ENCODE measurements at places on chromosomes 12 and 14.

DNA sequence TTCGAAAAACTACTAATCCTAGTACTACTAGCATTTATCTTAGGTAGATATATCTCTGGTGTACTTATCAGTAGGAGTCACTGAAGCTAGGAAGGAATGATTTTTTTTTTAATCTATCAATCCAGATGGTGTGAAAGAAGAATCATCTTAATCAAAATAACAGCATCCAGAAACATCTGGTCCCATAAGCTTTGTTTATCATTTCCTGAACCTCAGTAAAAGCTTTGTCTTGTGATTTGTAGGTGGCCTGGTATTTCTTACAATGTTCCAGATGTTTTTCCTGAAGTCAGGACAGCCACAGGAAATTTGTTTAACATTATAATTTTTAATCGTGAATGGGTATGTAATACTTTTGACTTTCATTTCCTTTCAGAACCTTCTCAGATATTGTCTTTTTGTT is 28.0 kb upstream of the LUM start:
- peak; percentile 81 for DNase-seq

DNA sequence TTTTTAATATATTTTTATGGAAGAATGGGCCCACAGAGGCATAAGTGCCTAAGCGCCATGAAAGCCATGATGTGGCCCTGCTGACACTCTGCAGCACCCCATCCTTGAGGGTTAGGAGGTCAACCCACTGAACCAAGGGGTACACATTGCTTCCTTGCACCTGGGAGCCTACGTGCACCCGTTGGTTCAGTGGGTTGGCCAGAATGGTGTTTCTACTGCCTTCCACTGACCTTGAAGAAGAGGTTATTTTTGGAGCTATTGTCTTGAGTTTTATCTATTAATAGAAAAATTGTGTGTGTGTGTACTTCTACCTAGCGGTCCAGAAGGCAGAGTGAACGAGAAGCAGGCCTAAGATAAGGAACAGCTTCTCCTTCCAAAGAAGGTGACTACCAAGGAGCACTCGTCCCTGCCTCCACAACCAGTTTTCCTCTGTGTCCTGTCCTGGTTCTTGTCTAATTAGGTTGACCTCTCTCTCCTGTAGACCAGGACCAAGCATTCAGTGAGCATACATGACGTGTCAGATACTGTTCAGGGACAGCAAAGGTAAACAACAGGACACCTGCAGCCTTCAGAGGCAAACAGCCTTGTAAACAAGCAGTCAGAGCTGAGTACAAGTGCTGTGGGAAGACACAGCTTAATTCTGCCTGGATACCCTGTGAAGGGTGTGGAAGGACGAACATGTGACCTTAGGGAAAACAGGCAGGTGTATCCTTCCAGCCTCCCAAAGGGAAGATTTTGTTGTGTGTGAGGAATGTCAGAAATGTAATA is 30.4 kb upstream of the PLEK2 start:
- DNase-seq = no peak

DNA sequence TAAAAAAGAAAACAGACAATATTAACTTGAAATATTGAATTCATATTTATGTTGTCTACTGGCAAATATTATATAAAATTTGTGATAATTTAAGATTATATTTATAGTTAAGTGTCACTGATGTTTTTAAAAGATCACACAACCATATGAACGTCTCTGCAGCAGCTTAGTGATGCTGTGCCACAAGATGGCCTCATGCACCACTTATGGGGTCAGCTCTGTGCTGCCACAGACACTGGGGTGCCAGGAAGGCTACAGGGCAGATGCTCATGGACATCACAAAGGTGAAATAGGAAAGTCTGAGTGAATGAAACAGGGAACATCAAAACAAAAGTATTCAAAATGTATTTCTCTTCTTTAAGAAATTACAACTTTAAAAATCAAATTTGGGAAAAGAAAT is 13.1 kb downstream of the ATXN3 start:
- peak; percentile 14 for DNase-seq

DNA sequence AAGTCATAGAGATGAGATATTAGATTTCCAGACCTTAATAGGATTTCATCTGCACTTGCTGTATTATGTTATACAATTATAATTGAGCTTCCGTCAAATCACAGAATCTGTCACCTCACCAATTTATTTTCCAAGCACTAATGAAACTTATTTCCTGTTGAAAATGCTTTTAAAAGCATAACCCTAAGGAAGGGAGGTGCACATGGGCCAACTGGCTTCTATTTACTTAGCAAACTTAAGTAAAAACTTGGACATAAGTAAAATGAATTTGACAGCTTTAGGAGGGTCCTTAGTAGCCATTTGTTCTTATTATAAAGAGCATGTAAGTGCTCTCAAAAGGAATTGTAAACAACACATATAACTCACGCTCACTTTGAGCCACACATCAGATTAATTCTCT is 462.2 kb upstream of the TMPO start:
- DNase-seq = no peak

DNA sequence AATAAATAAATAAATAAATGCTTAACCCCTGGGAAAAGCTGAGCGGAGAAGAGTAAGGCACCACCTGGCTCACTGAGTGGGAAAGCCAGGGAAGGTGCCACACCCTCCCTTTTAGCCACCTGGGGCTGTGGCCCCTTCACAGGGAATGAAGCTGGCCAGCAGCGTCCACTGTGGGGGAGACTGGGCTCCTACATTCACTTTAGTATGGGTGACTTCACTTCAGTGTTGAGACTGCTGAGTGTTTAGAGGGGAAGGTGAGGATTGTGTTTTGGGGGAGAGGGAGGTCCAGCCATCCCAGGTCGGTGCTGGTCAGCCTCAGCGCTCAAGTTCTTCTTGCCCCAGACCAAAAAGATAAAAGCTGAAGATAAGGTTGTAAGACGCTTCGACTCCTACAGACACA is 1.6 kb downstream of the NAB2 start:
- DNase-seq = no peak

- DNase-seq = peak; percentile 46
Measured at GRCh38 chr14:94051115-94051514, 25.0 kb downstream of the OTUB2 start.

- peak; percentile 27 for DNase-seq
Measured at GRCh38 chr12:111410431-111411184, 4.9 kb downstream of the SH2B3 start.

DNA sequence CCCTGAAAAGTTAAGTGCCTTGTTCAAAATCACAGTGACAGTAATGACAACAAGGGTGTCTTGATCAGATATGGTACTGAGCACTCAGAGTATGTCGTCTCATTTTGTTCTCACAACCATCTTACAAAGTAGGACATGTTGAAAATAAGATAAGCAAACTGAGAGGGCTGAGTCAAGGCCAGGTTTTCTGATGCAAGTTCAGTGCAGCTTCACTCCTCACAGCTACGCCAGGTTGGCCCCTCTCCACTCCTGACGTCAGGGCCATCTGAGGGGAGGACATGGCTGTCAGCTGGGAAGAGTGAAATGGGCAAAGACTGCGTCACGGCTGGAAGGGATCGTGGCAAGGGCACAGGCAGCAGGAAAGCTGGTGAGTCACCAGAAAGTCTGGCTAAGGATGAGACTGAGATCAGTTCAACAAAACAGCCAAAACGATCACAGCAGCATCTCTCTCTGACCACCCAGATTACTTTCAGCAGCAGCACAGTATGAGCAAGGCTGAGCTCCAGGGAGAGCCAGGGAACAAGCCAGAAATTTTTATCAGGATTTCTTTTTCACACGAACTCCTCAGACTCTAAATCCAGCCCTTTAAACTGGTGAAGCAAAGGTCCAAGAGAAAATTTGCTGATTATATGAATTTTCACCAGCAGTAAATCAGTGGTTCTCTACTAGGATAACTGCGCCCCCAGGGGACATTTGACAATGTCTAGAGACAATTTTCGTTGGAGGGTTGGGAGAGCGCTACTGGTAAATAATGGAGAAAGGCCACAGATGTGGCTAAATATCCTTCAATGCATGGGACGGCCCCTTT is 297.9 kb upstream of the AMIGO2 start:
- DNase-seq = peak; percentile 89

Data from HCEC 1CT (cell line).